ENCODE measurements at places on chromosomes 6 and 20.

- DNase-seq, result no peak
These were observed 233.0 kb upstream of the PRND start for GRCh38 chr20:4488407-4489339.

- no peak for DNase-seq
These were observed 5.2 kb upstream of the FASTKD5 start for GRCh38 chr20:3164763-3165410.

- DNase-seq, result no peak
These were observed 22.8 kb downstream of the ISM1 start for GRCh38 chr20:13243826-13244376.

- DNase-seq, result peak; percentile 44
These were observed 28.2 kb downstream of the SLC12A5 start for GRCh38 chr20:46056970-46057855.

DNA sequence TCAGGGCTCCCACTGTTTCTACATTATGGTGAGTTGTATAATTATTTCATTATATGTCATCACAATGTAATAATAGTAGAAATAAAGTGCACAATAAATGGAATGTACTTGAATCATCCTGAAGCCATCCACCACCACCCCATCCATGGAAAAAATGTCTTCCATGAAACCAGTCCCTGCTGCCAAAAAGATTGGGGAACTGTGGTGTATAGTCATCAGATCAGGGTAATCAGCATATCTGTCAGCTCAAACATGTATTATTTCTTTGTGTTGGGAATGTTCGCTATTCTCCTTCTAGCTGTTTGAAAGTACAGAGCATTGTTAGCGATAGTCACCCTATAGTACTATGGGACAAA lies 33.8 kb upstream of the SLC22A23 start:
- DNase-seq, result no peak

- DNase-seq, result no peak
These were observed 765.5 kb upstream of the EPHA7 start for GRCh38 chr6:94184666-94185464.

- no peak for DNase-seq
These were observed 2.4 kb downstream of the SYNE1 start for GRCh38 chr6:152634773-152635172.

DNA sequence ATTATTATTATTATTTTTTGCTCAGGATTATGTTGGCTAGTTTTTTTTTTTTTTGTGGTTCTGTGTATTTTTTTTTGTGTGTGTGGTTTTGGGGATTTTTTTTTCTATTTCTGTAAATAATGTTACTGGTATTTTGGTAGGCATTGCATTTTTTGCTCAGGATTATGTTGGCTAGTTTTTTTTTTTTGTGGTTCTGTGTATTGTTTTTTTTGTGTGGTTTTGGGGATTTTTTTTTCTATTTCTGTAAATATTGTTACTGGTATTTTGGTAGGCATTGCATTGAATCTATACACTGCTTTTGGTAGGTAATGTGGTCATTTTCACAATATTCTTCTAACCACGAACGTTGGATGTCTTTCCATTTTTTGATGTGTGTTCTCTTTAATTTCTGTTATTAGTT lies 17.4 kb downstream of the PHF3 start:
- no peak for DNase-seq

DNA sequence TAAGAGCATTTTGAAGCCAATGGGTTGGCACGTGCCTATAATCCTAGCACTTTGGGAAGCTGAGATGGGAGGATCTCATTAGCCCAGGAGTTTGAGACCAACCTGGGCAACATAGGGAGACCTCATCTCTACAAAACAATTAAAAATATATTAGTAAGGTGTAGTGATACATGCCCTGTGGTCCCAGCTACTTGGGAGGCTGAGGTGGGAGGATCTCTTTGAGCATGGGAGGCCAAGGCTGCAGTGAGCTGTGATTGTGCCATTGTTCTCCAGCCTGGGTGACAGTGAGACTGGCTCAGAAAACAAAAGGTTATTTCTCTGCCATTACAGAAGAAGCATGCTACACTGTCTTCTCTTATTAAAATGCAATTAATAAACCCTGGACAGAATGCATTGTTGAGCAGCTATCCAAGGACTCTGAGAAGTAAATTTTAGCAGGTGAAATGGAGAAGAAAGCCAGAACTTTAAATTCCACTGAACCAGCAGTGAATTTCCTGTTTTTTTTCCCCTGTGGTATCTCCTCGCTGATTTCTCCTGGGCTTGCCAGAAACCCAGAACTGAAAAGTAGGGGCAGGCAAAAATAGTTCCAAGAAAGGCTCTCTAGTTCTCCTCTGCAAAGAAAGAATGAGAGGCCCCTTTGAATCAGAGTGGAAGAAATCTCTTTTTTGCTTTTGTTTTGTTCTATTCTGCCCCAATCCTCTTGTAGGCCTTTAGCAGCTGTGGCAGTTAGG lies 8.4 kb downstream of the AMD1 start:
- DNase-seq, result no peak

DNA sequence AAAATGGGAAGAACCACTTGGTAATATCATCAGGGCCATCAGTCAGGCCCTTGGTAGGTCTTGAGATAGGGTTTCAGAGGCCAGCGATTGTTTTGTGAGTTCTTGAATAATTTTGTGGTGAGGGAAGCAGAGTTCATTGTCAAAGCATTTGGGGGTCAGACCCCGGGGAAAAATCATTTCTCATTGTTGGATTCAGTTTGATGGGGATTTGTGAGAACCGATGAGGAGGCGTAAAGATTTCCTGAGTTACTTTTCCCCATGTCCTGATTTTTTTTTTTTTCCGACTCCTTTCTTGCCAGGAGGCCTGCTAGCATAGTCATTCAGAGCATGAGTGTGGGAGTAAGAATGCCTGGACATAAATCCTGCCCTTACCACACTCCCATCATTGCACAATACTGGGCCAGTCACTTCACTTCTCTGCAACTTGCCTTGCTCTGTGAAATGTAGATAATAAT lies 60.3 kb downstream of the TSHZ2 start:
- DNase-seq, result no peak

GRCh38 chr6:39416026-39416425 lies 93.5 kb upstream of the KCNK16 start:
- DNase-seq, result no peak

DNA sequence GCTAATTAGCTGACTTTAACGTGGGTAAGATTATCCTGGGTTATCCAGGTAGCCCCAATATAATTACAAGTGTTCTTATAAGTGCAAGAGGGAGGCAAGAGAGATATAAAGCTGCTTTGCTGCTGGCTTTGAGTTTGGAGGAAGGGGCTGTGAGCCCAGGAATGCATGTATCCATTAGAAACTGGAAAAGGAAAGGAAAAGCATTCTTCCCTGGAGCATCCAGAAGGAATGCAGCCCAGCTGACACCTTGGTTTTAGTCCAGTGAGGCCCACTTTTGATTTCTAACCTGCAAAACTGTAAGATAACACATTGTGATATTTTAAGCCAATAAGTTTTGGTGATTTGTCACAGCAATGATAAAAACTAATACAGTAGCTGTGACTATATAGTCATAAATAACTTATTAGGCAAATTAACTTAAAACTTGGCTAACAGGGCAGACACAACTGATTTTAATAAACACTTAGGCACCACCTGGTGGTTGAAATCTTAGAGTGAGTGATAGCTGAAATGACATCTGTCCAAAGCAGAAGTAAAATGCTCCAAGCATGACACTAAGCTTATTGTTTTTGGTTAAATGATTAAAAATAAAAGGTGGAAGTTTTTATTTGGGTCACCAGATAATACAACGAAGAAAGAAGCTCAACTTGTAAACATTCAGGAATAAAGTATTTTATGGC lies 35.6 kb downstream of the ADGRF4 start:
- DNase-seq, result peak; percentile 24

GRCh38 chr6:29964887-29965562 lies 22.7 kb downstream of the HLA-A start:
- peak; percentile 73 for DNase-seq

- DNase-seq, result no peak
These were observed 38.3 kb upstream of the ID1 start for GRCh38 chr20:31566658-31567379.

DNA sequence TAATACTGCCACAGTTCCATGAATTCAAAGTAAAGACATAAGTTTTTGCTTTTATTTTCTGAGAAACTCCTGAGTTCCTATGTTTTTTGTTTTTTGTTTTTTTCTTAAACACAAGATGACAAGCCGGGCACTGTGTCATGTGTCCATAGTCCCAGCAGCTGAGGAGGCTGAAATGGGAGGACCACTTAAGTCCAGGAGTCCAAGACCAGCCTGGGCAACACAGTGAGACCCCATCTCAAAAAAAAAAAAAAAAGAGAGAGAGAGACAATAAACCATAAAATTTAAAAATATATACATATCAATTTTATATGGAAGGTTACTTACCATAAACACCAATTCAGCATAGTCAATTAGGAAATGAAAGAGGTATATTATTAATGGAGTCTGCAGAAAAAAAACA lies 31.9 kb downstream of the PIGU start:
- DNase-seq, result no peak

Measured in GM10248 (cell line).